GM12864 (cell line): ENCODE measurements at places on chromosomes 2 and 18.

GRCh38 chr2:57758686-57759085 lies 287.9 kb upstream of the VRK2 start:
- no peak for DNase-seq

GRCh38 chr18:23498877-23499276 lies 4.4 kb upstream of the RMC1 start:
- peak; percentile 48 for DNase-seq

GRCh38 chr2:110103061-110103961 lies 12.3 kb downstream of the MALL start:
- no peak for DNase-seq

GRCh38 chr2:166163775-166164174 lies 36.0 kb upstream of the SCN1A start:
- DNase-seq = no peak

DNA sequence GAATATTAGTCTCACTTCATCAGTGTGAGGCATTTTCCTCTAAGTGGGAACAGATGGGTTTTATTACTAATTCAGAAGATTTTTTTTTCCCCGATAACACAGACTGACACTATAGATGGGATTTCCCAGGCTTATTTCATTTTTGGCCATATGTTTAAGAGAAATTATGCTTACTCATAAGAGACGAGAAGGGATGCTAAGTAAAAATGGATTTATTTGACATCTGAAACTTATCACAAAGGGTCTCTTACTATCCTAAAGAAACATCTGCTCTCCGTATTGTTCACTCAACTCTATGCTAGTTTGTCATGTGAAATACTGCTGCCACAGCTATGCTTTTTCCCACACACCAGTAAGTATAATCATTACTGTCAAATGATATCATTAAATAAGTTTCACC lies 1476.3 kb downstream of the LRP1B start:
- no peak for DNase-seq

DNA sequence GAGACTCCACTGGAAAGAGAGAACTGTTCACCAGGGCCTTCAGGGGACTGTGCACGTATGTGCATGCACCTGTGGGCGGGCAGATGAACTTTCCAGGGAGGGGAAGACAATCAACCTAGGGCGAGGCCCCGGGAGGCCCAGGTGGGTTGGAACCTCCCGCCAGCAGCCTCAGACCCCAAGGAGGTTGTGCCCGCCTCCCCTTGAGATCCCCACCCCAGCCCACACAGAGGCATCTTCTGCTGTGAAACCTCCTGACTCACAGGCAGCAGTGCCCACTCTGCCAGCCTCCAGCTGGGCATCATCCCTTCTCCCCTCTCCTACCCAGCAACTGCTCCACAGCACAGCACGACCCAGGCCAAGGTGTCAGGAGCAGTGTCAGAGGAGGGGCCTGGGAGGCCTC lies 54.4 kb downstream of the FAM178B start:
- DNase-seq = no peak

DNA sequence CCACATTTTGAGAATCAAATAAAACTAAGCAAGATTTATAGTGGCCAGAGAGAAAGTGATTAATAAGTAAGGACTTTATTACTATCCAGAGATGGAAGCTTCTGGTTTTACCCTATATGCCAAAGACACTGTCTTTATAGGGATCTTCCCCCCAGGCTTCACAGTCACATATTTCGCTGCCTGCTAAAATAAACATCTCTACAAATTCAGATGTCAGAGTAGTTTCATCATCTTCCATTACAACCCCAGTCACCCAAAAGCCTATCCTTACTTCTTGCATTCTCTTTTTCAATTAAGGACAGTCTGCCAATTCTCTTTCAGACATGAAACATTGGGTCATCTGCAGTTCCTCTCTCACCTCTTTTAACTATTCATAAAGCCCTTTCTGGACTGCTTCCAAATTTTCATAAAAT lies 28.3 kb downstream of the CREB1 start:
- DNase-seq = no peak

- DNase-seq = no peak
Measured at GRCh38 chr2:1728821-1729220, 15.5 kb downstream of the PXDN start.

DNA sequence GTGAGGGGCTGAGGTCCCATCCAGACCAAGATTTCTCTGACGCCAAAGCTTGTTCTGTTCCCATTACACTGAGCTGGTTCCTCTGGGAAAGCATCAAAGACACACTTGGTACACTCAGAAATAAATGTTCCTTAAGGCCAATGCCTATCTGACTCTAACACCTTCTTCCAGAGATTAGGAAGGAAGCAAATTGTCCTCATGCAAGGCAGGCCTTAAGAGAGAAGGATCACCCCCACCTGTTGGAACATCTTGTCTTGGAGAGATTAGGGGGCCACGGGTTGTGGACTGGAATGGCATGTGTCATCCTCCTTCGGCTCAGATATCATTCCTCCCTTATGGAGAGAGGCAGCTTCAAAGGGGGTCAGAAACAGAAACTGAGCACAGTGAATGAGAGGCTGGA lies 100.2 kb downstream of the ANKRD44 start:
- no peak for DNase-seq
